SW480 (cell line): ENCODE measurements at places on chromosomes 2 and 18.
A peak's percentile ranks its signal among the peaks of the same experiment; 100 is the strongest.

GRCh38 chr2:160310118-160310828 lies 110.2 kb upstream of the ITGB6 start:
- DNase-seq: no peak

- peak; percentile 58 for DNase-seq
Measured at GRCh38 chr18:4004183-4004829, 450.8 kb downstream of the DLGAP1 start.

GRCh38 chr2:107322416-107322815 lies 436.4 kb upstream of the ST6GAL2 start:
- no peak for DNase-seq

DNA sequence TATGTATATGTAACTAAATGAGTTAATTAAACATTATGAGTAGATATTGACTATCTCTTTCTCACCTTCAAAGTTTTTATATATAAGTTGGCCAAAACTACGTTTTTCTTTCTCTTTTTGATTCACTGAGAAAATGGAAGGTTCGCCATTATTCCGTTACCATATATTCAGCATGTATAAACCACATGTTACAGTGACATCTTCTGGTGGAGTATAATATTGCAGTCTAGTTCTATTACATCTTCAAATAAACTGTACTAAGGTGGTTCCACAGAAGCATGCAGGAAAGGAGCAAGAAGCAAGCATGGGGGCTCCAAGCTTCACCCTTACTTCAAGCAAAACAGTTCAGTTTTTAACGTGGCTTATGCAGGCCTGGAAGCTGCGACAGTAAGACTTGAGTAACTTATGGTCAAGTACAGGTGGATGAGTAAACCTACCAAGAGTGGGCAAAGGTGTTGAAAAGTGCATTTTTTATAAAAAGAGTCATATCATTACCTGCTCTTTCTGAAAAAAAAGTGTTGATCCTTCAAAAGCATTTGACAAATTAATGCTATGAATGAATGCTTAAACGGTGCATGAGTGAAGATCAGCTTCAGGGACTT lies 129.8 kb upstream of the RAB6C start:
- DNase-seq: peak; percentile 73

- no peak for DNase-seq
Measured at GRCh38 chr18:55031576-55031975, 72.3 kb upstream of the CCDC68 start.

DNA sequence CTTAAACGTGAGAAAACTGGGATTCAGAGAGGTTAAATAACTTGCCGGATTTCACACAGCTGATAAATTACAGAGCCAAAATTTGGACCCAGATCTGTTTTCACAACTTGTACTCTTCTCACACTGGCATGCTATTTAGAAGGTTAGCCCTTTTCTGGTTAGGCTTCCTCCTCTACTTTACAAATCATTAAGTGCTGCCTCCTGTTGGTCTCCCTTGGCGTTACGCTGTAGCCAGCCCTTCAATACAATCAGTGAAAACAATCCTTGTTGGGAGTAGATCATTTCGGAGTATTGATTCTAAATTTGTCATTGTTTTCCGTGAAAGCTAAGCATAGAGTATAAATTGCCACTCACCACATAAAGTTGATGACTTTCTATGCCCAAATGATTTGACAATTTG lies 153.5 kb downstream of the ARHGAP15 start:
- DNase-seq: no peak

- DNase-seq: no peak
Measured at GRCh38 chr18:11488175-11488574, 121.2 kb upstream of the SLC35G4 start.

DNA sequence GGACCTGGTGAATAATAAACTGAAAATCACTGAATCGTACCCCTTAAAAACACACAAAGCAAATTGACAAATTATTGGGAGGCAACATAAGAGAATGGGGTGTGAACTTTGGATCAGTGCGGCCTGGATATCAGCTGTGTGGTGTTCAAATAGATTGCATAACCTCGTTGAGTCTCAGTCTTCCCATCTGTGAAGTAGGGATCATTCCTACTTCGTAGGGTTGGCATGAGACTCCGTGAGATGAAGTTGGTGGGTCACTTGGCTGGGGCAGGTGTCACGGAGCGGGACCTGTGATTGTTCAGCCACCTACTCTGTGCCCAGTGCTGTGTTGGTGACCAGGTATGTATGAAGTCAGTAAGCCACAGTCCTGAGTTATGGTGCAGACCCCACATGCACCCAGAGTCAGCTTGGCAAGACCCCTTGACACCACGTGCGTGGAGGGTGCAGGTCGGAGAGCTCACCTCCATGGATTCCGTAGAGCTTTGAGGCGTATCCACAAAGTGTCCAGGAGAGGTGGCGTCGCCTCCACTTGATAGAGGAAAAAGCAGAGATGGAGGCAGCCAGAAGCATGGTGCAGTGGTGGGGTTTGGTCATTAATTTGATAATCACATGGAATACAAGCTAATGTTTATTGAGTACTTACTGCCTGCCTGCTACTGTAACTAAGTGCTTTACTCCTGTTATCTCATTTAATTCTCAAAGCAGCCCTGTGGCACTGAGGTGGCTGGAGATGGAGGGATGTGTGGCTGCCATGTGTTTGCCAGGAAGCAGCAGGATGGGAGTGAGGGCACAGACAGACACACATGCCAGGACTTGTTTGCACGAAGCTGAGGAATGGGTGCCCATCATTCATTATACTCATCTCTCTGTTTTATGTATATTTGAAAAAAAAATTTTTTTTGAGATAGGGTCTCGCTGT lies 35.8 kb downstream of the HPCAL1 start:
- DNase-seq: no peak

DNA sequence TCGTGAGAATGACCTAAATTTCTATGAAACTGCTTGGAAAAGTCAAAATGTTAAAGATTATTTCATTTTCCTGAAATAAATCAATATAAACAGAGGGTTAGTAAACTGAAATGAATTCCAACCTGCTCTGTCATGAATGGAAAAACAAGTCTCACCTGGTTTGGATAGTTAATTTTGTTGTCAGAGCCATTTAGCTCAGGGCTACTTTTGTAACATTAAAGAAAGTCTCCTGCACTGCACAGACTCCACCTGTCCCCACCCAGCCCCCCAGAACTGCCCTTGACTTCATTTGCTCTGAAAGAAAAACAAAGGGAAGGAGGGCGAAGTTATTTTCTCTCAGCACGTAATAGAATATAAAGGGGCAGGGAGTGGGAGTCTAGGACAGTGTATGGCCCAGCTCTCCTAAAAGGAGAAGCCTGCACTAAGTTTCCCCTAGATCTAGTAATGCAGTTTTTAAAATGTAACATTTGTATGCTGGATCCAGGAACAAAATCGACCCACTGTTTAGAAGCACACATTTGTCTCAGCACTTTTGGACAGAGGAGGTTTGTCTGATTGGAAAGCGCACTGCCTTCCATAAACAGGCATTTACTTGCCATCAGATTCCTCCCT lies 54.2 kb upstream of the ACSL3 start:
- no peak for DNase-seq

DNA sequence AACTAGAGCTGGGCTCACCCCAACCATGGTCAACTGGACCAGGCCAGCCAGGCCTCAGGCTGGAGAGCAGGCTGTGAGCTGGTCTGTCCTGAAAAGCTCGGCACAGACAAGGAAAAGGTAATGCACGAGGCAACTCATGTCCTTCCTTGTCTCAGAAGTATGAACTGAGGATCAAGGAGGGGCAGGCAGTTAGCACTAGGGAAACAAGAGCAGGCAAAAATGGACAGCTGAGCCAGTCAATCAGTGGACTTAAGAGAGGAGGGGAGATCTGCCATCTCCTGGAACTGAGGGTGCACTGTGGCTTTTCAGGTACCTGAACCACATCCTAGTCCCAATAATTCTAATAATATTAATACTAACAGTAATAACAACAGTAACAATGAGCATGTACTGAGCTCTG lies 20.6 kb upstream of the WIPF1 start:
- no peak for DNase-seq

DNA sequence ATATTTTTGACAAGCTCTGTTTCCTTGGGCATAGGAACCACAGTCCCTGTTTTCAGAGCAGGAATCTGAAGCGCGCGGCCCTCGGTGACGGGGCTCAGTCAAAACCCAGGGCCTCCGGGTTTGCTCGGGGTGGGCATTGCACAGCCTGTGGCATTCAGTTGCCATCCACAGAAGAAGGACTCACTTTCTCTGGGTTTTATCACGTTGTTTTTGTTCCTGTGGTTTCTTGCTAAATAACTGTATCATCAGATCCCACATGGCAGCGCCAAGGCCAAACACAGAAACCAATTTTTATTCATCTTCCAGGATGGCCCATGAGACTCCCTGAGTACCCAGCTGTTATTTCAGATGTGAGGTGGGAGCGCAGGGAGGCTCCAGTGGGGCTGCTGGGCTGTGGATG lies 35.6 kb downstream of the SGPP2 start:
- no peak for DNase-seq

DNA sequence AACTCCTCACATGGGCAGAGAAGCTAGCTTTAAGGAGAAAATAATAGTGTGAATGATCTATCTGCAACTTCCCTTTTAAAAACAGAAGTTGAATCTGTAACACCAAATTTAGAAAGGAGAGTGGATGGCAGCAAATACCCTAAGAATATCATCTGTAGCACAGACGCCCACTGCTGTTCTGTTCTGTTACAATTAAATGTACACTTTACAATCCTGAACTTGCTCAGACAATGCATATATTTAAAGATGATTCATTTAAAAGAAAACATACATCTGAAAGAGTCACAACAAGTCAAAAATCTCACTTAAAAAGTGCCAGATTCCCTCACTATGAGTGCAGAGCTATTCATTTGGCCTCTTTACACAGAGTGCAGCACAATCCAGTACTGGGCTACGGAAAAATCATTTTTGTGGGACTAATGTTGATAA lies 8.0 kb upstream of the SERTAD2 start:
- DNase-seq: no peak

DNA sequence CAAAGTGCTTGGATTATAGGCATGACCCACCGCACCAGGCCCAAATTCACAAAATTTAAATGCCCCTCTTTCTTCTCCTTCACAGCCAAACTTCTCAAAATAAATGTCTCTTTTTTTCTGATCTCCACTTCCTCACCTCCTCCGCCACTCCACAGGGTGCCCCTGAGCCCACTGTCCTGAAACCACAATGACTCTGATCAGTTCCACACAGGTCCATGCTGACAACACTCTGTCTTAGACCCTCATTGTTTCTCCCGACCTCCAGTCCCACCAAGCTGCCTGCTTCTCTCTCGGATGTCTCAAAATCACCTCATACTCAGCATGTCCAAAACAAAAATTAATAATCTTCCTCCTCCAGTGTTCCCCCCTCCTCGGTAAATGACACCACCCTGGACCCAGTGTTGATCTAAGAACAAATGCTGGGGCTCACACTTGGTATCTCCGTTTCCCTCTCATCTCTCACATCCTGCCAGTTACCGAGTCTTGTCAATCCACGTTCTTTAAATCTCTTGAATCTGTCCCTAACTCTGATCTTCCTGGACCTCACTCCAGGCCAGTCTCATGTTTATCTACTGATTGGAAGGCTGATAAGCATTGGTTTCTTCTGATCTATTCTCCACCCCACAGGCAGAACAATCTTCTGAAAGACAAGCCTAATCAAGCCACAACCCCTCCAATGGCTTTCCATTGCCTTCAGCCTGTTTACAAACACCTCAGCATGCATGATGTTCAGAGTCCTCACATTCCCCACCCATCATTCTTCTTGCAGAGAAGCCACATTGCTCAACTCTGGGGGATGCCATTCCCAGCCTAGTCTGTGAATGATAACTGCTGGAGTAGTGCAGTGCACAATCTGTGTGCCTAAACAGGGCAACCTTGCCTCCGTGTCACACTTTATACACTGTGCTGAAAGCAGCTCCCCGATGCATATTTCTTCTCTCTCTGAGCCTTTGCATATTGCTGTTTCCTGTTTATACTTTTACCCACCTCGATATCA lies 12.4 kb upstream of the ANKRD44 start:
- no peak for DNase-seq

DNA sequence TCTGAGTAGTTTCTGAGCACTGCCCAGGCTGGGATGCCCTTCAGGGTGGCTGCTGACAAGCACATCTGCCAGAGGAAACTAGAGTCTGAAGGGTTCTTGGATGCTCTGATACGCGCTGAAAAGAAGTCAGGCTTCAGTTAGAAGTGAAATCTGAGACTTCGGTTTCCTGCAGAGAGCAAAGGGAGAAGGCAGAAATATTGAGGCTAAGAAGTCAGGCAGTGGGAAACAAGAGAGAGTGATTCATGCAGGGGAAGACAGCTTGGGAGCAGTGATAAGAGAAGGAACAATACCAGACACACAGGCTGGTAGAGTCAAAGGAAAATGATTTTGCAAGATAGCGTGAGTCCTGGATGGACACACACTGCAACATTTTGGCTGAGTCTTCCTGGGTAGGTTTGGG lies 51.0 kb upstream of the BOD1L2 start:
- DNase-seq: no peak

GRCh38 chr2:24886691-24887304 lies 33.2 kb downstream of the ADCY3 start:
- DNase-seq: no peak

DNA sequence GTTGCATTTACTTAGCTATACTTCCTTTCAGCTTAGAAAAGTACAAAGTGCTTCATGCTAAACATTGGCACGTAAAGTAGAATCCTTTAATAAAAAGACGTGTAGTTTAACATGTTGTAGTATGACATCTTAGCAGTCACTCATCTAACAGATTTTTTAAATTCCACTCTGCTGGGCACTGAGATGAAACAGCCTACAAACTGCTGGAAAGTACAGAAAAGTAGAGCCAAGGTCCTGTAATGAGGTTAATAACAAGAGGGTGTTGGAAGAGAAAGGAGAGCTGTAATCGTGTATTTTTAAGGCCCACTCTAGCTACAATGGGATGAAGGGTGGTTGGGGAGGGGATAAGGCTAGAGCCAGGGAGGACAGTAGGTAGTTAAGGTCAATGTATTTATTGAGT lies 10.7 kb downstream of the CD8A start:
- no peak for DNase-seq

DNA sequence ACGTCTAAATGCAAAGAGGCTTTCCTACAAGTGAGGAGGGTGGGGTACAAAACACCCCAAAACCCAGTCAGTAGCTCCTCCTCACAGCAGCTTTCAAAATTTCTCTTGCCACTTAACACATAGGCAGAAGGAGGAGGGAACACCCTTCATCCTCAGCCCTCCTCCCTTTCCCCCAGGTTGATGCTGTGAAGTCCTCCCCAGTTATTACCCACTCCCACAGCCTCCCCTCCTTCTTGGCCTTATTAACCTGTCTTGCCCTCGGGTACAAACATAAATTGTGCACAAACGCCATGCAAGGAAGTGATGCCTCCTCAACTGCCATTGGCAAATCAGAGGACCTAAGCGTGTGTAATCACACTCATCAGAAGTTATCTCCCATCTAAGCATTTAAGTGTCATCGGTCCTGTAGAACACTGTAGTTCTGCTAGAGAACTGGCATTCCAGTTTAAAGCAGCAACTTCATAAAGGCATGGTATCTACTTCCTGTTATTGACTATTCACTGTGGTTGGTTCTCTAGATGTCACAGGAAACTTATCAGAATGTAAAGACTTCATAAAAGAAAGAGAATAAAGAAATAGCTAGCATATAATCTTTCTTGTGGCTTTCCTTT lies at the start of gene DSC1:
Gene DSC1, minus strand, starts transcription at position 32 of the 611 bp plus-strand sequence. CDS start 262 bp downstream, outside the sequence.
- no peak for DNase-seq
